ENCODE measurements at places on chromosomes 6 and 20.

DNA sequence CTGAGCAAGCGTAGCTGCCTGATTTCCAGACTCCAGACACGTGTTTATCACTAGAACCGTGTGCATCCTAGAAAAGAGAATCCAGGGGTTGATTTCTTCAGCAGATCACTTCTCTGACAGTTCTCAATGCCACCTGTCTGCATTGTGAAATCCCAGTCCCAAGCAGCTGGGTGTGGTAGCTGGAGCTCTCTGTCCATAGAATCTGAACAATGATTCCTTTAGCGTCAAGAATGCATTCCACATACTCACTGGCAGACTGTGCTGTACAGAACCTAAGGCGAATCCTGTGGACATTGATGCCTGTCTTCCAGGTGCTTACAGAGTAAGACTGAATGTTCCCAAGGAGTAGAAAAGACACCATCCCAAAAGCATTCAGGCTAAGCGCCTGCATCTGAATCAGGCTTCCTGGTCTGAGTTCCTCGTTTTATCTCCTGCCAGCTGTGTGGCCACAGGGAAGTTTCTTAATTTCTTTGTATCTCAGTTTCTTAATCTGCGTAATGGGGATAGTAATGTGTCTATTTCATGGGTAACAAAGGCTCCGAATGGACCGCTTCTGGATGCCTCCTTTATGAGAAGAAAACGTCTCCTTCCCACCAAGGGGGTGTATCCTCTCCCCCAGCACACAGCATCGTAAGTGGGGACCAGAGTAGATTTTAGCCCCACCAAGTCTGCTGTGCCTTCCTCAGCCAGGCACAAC lies 10.4 kb upstream of the TRAF3IP2 start:
- no peak for DNase-seq

DNA sequence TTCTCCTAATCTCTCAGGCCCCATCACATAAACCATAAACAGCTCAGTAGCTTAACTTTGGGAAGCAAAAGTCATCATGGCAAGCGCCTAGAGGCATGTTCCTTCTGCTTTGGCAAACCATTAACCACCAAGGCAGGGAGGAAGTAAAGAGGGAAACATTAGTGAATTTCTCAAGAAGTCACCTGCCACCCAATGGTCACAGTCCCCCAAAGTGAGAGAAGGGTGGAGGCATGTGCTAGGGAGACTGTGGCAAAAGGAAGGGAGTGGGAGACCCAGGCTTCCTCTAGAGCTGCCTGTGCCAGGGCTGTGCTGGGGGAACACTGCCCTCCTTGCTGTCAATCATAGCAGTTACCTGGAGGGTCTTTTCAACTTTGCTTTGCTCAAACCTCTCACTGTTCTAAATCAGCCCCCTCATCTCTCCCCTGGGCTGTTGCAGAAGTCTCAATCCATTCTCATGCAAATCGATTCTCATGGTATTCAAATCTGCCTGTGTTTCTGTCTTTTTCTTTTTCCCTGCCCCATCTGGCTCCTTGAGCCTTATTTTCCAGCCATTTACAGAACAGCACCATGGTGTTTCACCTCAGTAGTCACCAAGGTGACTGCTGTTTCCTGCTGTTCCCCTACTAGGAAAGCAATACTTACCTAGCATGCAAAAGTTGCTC lies 1.8 kb upstream of the RNF24 start:
- DNase-seq, result no peak

DNA sequence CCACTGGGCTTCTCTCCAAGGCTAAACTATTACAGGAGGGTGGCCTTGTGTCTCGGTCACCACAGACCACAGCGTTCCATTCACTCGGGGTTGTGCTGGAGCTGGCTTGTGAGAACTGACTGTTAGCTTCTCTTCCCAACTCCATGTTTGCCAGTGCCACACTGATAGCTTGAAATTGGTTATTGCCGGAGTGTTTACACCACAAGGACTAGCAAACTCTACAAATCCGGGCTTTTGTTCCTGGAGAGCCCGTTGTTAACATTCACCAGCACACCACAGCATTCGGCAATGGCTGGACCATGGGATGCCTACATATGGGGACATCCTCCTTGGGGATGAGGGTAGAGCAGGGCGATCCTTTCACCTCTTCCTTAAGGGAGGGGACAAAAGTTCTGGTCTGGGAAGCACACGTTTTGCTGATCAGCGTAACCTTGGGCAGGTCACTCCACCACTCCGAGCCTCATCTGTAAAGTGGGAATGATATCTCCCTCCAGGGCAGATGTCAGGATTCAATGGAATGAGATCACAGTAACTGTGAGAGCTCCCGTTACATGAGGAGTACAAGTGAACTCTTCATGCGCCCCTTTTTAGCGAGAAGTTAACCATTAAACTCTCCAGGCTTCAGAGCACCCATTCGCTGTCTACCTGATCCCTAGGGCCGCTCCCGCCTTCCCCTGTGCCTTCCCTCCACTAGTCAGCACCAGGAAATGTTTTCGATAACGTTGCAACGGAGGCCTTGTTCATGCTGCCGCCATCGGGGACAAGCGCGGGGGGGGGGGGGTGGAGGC lies 41.7 kb upstream of the TTPAL start:
- no peak for DNase-seq

GRCh38 chr20:25076201-25076600 lies 5.7 kb downstream of the VSX1 start:
- DNase-seq, result no peak

GRCh38 chr6:125183391-125183790 lies 29.8 kb downstream of the TPD52L1 start:
- no peak for DNase-seq

DNA sequence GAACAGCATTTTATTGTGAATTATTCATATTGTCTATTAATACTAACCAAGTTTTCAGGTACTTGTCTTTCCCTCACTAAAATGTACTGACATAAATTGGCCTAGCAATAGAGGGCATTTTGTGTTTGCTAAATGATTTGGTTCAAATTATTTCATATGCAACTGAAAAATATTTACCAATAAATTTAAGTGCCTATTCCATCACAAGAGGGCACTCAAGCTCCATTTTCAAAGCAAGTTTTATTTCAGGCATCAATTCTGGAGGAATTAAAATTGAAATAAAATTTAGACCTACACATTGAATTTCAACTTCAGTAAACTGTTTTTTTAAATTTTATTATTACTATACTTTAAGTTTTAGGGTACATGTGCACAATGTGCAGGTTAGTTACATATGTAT lies 114.3 kb upstream of the SYNCRIP start:
- peak; percentile 18 for DNase-seq

GRCh38 chr6:11653028-11653583 lies 115.6 kb downstream of the TMEM170B start:
- no peak for DNase-seq

GRCh38 chr6:75024828-75025227 lies 181.0 kb downstream of the COL12A1 start:
- DNase-seq, result no peak

- no peak for DNase-seq
Observed at GRCh38 chr20:49938173-49939163, 2.3 kb downstream of the RNF114 start.

- no peak for DNase-seq
Observed at GRCh38 chr6:137486416-137486815, 7.8 kb downstream of the OLIG3 start.

DNA sequence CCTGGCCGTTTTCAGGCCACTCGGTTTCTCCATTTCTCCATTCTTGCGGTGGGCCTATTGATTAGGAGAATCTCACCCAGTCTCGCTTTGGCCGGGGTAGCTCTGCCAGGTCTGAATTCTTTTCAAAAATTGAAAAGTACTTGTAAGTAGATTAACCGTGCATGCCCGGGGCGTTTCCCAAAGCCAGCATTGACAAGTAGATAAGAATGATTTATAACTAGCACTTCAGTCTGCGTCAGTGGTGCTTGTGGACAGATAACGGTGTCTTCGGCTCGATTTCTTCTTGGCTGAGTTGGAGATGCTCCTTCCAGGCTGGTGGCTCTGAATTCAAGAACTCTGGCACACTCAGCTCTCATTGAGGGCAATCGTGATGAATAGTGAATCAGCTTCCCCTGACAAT lies 29.0 kb downstream of the SLC24A3 start:
- no peak for DNase-seq

DNA sequence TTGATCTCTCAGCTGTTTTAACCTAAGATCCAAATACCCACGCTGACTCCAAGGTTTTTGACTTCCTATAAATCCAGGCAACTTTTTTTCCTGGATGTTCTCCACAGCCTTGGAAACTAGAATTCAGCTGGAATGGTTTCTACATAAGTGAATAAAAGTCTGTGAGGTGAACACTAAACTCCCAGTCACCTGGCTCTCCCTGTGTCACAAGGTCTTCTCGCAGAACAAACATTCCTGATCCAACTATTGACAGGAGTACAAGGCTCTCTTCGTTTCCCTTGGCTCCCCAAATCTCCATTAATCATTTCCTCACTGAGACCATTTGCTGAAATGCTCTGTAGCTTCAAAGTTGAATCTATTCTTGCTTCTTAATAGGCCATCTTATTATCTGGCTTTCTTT lies 265.7 kb downstream of the ADGRG6 start:
- DNase-seq, result no peak

DNA sequence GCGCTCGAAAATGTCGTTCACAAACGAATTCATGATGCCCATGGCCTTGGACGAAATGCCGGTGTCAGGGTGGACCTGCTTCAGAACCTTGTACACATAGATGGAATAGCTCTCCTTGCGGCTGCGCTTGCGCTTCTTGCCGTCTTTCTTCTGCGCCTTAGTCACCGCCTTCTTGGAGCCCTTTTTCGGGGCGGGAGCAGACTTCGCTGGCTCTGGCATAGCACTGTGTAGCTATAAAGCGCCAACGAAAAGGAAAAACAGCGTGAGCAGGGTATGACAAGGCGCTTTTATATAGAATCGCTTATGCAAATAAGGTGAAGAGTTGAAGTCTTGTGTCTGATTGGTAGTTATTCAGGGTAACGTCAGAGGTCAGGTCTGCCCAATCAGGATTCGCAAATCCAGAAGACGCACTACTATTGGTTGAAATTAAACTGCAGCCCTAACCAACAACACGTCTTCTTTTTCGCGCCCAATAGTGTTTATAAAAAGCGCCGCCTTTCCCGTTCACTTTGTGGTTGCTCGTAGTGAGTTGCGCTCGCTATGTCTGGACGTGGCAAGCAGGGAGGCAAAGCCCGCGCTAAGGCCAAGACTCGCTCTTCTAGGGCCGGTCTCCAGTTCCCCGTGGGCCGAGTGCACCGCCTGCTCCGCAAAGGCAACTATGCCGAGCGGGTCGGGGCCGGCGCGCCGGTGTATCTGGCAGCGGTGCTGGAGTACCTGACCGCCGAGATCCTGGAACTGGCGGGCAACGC lies 114.8 kb upstream of the PRSS16 start:
- peak; percentile 100 for DNase-seq

DNA sequence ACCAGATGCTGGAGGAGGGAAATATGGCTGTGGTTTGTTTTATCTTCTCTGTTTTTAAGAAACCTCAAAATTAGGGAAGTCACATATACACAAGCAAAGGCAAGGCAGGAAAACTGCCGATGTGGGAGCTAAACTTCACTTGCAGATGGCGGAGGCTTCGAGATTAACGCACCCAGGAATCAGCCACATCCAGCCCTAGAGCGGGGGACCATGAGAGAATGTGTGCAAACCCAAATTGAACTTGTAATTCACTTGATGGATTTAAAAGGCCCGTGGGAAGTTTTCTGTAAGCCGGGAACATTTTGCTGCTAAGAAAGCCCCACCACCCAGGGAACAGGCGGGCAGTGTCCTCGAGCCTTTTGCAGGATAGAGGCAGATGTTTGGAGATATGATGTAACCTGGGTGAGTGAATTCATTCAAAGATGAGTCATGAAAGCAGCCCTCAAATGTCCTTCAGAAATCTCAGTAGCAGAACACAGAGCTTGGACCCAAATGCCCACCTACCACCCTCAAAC lies 39.9 kb downstream of the PREX1 start:
- DNase-seq, result no peak
